ENCODE measurements at places on chromosomes 5 and 9.

GRCh38 chr5:88248743-88249540 is 19.7 kb downstream of the TMEM161B start:
- no peak for DNase-seq

DNA sequence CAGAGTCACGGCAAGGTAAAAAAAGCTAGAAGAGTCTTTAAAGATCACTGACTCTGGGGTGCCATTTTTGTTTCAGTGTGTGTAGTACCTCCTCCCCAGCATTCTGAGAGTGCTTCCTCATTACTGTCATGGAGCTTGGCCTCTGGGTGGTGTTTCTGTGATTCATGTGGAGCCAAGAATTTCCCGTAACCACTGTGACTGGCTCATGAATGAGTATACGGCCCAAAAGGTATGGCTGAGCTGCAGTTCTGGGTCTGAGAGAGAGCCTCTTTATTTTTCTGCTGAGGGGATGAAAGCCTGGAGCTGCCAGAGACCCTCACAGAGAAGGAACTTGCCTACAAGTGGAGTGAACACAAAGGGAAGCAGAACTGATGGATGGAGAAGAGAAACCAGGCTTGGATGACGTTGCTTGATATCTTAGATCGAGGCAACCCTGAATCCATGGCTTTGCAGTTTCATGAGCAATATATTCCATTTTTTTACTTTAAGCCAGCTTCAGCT is 85.6 kb downstream of the PTTG1 start:
- peak; percentile 23 for DNase-seq

- DNase-seq, result peak; percentile 79
These were observed 35.6 kb downstream of the NIM1K start for GRCh38 chr5:43227655-43228054.

- no peak for DNase-seq
These were observed 29.3 kb downstream of the CSF1R start for GRCh38 chr5:150057052-150057451.

DNA sequence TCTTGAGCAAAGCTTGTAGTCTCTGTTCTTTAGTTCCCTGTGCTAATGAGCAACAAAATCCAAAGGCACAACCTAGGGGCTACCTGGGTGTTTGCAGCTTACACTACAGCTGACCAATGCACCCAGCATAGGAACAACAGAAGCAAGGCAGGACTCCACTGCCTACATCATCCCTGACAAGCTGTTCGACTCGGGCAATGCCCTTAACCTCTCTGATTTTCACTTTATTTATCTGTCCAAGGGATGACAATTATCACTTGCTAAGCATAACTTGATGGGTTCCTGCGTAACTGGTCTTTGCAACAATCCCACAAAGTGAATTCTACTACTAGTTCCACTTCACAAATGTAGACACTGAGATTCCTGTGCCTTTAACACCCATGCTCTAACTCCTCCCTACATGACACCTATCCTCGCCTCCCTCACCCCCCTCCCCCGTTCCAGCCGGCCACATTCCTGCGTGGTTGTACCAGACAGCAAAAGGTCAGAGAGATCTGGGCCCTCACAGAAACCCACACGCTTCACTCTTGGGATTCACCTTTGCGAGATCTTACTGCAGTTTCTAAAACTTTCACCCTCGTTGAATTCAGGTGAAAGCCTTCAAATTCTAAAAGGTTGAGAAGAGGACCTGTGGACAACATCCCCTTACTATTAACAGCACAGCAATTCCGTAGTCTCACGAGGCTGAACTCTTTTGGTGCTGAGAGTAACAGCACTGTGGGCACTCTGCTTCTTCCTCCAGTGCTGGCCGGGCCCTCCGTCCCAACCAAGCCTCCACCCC is 995 bp downstream of the IPPK start:
- DNase-seq, result peak; percentile 62

GRCh38 chr9:130950039-130950311 is 10.9 kb upstream of the FIBCD1 start:
- DNase-seq, result no peak

- peak; percentile 83 for DNase-seq
These were observed 35.6 kb downstream of the DAB2IP start for GRCh38 chr9:121686930-121687541.

DNA sequence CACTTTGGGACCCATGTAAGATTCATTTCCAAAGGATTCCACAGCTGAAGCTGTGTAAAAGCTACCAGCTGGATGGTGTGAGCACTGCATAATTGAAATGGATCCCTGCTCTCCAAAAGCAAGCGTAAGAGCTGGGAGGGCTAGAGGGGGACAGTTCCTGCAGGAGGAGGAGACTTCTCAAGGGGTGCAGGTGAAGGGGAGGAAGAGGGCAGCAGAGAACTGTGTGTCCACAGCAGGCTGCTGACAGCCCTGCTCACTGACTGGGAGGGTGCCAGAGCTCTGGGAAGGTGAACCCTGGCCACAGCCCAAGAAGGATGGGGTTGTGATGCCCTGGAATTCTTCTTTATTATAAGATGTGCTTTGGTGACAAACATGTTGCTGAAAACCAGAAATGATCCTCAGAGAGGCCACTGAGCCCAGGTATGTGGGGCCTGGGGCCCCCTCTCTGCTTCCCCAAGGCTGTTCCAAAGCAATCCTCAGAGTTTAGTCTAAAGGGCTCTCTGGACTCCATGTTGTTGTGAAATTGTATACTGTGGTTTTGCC is 112.8 kb upstream of the SLC25A48 start:
- DNase-seq, result no peak

DNA sequence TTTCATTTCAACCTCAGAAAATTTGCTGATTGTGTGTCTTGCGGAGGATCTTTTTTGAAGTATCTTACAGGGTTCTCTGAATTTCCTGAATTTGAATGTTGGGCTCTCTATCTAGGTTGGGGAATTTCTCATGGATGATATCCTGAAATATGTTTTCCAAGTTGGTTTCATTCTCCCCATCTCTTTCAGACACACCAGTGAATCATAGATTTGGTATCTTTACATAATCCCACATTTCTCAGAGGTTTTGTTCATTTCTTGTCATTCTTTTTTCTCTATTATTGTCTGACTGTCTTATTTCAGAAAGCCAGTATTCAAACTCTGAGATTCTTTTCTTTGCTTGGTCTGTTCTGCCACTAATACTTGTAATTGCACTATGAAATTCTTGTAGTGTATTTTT is 456.9 kb downstream of the PRELID2 start:
- DNase-seq, result no peak

- no peak for DNase-seq
These were observed 266.6 kb upstream of the DAP start for GRCh38 chr5:11027660-11028059.

DNA sequence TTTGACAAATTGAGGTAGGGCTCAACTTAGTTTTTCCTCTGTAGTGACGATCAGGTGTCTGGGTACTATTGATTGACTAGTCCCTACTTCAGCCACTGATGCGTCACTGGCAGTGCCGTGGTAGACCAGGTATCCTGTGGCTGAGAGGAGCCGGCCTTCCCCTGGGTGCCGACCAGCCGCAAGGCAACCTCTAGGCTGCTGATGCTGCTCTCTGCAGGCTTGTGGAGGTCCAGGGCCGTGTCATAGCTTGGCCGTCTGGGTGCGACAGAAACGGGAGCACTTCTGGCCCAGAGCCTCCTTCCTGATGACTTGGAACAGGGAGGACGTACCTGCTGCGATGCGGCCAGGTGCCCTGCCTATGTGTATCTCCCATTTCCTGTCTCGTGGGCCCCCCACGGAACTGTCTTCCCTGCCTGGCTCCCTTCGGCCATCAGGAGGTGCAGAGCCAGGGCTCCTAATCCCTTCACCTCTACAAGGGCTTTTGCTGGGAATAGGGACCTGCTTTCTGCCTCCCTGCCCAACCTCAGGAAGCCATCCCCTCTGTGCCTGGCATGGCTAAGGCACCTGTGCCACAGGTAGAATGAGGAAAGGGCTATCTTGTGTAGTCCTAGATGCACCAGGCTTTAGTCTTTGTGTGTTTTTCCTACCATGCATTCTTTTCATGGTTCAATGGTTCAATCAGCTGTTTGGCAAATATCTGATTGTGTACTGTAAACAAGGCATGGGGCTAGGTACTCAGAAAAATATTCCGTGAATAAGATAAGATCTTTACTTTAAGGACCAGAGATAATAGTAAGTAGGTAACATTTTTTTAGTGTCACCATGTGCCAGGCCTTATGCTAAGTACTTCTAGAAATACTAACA is 44.6 kb downstream of the MVB12B start:
- no peak for DNase-seq

- DNase-seq, result no peak
These were observed 1.4 kb upstream of the GLIS3 start for GRCh38 chr9:4301296-4301695.

- no peak for DNase-seq
These were observed 177.8 kb upstream of the ADCY2 start for GRCh38 chr5:7218141-7218540.

GRCh38 chr5:173178369-173178910 is 34.1 kb downstream of the BNIP1 start:
- DNase-seq, result no peak

GRCh38 chr9:76772686-76773445 is 8.6 kb downstream of the PCA3 start:
- no peak for DNase-seq

DNA sequence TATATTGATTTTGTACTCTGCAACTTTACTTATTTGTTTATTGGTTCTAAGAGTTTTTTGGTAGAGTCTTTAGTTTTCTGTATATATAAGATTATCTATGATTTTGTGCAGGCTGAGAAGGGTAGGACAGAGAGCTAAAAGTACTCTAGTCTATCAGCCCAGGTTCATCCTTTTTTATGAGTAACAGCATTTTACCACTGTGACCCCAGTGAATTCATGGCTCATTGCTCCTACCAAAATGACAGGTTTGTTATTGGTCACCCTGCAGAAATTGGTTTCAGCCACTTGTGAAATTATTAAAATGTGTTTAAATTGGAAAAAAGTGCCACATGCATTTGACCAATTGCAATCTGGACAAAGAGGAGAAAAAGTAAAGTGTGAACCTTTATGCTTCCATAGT is 421.4 kb upstream of the DAB2 start:
- DNase-seq, result no peak

GRCh38 chr5:3997670-3998069 is 402.0 kb downstream of the IRX1 start:
- DNase-seq, result no peak

- DNase-seq, result no peak
These were observed 308.6 kb upstream of the EFNA5 start for GRCh38 chr5:107979291-107979690.

- DNase-seq, result no peak
These were observed 22.8 kb downstream of the OSTF1 start for GRCh38 chr9:75111019-75111622.

DNA sequence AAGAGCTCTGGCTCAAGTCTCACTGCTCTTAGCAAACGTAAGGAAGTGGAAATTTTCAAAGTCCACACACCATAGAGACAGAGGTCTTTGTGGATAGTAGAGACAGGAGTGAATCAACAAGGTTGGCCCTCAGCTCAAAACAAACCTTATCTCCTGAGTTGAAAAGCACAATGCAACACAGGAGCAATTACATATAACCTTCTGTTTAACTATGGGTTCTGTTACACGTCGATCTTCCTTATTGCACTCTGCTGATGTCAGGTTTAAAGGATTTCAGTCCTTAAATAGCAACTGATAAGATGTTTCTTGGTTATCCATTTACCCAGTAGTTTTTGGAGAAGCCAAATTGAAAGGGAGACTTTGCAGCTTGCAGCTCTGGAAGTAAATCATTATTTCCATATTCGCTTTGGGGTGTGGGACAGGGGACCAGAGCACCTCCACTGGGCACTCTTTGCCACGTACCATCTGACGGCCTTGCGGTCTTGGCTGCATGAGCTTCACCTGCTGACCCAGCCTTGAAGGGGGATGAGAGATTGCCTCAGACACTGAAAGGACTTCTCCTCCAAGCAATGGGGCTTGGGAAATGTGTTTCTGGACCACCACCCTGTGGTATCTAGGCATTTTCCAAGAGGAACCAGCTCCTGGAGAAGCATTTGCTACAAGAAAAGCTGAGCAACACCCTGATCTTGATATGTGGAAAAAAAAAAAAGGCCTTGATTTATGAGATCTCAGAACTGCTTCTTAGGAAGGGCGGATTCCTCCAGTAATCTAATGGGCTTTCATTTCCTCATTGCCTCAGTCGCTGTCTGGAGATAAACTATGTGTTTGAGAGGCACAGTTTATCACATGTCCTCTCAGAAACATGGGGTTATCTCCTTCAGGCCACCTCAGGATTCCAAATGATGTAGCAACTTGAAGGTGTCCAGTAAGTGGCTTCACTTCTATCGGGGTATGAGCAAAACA is 56.2 kb upstream of the ZNF622 start:
- DNase-seq, result no peak

DNA sequence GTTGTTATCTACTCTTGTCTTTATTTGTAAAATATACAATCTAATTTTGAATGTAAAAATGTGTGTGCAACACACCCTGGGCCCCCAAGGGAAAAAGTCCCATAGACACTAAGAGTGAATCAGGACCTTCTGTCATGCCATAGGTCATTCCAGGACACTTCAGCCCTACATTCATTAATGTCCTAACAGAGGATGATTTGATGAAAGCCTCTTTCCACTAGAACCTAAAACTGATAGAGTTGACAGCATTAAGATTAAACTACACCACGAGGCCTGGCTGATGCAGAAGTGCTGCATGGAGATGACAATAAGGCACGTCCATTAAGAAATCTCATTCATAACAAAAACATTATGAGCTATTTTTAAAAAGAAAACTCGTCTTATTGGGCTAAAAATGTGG is 46.2 kb downstream of the FRMD3 start:
- DNase-seq, result no peak

- no peak for DNase-seq
These were observed 127.6 kb upstream of the PTCH1 start for GRCh38 chr9:95644377-95644776.

DNA sequence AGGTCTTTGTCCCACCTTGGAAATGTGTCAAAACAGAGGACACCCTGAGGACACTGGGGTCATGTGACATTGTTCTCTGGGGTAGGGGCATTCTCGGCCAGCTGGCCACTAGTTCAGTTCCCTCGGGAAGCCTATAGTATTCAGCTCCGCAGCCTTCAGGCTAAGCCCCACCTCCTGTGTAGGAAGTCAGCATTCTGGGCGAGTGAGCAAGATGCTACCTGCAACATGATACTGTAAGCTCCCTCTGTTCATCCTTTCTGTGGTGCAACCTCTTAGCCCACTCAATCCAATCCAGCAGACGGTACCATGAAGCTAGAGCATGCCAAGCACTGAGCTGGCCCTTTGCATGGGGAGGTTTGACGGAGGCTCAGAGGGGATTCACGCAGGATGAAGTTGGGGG is 5.3 kb downstream of the NTNG2 start:
- no peak for DNase-seq

DNA sequence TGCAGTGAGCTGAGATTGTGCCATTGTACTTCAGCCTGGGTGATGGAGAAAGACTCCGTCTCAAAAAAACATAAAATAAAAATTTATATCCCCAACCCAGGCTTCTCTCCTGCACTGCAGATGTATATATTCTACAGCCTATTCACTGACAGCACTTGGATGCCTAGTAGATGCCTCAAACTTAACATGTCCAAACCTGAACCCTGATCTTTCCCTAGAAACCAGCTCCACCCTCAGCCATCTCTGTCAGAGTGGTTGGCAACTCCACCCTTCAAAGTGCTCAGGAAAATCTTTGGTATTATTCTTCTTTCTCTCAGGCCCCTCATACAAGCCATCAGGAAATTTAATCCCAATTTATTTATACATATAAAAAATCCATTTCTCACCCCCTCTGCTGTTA is 36.9 kb upstream of the TXN start:
- DNase-seq, result no peak

GRCh38 chr5:171432076-171432475 is 12.6 kb downstream of the FGF18 start:
- DNase-seq, result no peak

GRCh38 chr5:111528056-111528455 is 15.7 kb upstream of the STARD4 start:
- DNase-seq, result no peak

- DNase-seq, result no peak
These were observed 20.7 kb upstream of the SLC25A48 start for GRCh38 chr5:135813758-135814157.

All from hematopoietic multipotent progenitor cell treated with erythropoietin and hydrocortisone succinate and interleukin-3 and kit ligand, for 6 days (in vitro differentiated cells).